Naive thymus-derived CD8-positive, alpha-beta T cell (primary cell): ENCODE measurements at places on chromosomes 1 and 21. TPM values are rescaled to one million over a fixed set of nuclear protein-coding genes. Genes with fewer than 3 reads are reported as not detected.

Gene C1QB
- not detected for polyA plus RNA-seq

Gene GBP7
- not detected for polyA plus RNA-seq

Gene CEPT1
- 27.2 TPM for polyA plus RNA-seq

- no peak overlapping the region for H3K4me3 ChIP-seq
- DNase-seq: no peak
- peaks cover 3% of the 10 kb centered on the region for H3K4me1 ChIP-seq
- H3K36me3 ChIP-seq: peaks cover 29% of the 10 kb centered on the region
These were observed 28.2 kb downstream of the STPG1 start for GRCh38 chr1:24385160-24385940.

DNA sequence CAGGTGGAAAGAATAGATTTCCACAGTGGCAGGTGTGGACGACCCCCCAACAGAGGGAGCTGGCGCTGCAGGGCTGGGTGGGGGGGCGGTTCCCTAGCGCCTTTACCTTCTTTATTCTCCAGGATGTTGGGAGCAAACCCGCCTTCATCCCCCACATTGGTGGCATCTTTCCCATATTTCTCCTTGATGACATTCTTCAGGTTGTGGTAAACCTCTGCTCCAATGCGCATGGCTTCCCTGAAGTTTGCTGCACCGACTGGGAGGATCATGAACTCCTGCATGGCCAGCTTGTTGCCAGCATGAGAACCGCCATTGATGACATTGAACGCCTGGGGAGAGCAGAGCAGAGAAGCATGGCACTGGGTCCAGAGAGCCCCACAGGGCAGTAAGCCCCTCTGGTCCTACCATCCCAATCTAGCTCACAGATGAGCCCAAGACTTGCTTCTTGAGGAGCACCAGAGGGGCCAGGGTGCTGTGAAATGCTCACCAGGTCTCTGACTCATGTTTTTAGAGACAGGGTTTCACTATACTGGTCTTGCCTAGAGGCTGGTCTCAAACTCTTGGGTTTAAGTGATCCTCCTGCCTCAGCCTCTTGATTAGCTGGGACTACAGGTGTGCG, 12.2 kb downstream of the ENO1 start:
- peaks cover 93% of the 10 kb centered on the region for H3K36me3 ChIP-seq
- H3K27ac ChIP-seq: peak overlapping the region; percentile 78
- peaks cover 24% of the 10 kb centered on the region for H3K4me1 ChIP-seq
- H3K27me3 ChIP-seq: no peaks in the 10 kb centered on the region

GRCh38 chr1:162561616-162562469, at the start of gene UAP1:
Gene UAP1, plus strand, starts transcription at chr1:162561722. Its CDS starts 4,347 bp downstream, at chr1:162566069.
- no peaks in the 10 kb centered on the region for H3K36me3 ChIP-seq
- peaks cover 4% of the 10 kb centered on the region for H3K27me3 ChIP-seq
- H3K4me1 ChIP-seq: peaks cover 36% of the 10 kb centered on the region
- H3K27ac ChIP-seq: peak within 1 kb of the TSS; percentile 98
- no peak for DNase-seq

DNA sequence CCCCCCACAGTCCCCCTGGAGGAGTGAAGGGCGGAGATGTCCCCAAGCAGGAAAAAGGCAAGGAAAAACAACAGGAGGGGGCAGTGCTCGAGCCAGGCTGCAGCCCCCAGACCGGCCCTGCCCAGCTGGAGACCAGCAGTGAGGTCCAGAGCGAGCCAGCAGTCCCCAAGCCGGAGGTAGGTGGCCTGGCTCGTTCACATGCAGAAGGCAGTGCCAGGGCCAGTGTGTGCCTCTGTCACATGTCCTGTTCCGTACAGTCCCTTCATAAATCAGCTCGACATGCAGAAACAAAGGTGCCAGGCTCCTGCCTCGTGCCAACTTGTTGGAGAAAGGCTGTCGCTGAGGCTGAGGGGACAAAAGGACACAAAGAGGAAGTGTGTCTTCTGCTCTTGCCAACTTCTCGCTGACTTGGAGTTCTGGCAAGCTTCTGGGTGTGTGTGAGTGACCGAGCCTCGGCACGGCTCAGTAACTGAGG, 24.1 kb upstream of the MPZL1 start:
- H3K4me1 ChIP-seq: peaks cover 17% of the 10 kb centered on the region
- H3K36me3 ChIP-seq: peaks cover 29% of the 10 kb centered on the region
- no peak for DNase-seq
- peak overlapping the region; percentile 76 for H3K27ac ChIP-seq

DNA sequence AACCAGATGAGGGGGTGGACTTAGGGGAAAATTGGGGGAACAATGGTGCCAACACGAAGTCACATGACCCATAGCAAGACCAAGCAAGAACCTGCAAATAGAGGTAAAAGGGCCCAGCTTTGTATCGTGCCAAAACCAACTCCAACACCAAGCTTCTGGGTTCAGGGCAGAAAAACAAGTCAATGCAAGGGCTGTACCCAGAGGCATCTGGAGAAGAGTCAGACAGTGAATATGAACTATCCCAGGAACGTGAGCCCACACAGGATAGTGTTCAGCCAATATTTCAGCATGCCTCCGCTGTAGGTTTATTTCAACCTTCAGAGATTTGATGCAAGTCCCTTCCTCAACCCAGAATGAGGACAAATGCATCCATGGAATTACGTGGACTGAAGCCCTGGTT, 15.0 kb upstream of the ZMYM6 start:
- no peaks in the 10 kb centered on the region for H3K36me3 ChIP-seq
- no peaks in the 10 kb centered on the region for H3K4me1 ChIP-seq
- no peak overlapping the region for H3K4me3 ChIP-seq
- no peak for DNase-seq
- H3K27ac ChIP-seq: no peak overlapping the region

DNA sequence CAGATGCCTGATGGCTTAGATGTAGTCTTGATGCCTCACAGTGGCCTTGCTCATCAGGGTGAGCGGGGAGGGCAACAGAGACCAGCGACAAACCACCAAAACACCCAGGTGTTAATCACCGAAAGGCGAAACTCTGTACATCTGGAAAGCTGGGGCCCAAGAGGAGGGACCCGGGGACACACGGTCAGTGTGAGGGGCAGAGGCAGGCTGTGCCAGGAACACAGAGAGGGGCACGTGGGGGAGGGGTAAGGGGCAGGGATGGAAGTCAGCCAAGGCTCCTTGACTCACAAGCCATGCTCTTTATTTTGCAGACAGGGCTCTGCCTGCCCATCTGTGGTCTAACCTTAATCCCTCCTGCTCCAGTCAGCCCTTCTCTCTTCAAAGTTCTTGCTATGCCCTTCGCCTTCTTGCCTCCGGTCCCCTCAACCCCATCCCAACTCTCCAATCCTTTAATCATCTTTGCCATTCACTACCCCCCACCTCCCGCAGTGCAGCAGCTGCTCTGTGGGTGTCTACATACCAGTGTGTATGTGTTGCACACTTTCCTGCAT, 4.3 kb downstream of the MEF2D start:
- H3K4me1 ChIP-seq: peaks cover 52% of the 10 kb centered on the region
- H3K36me3 ChIP-seq: peaks cover 4% of the 10 kb centered on the region
- DNase-seq: no peak
- peak overlapping the region; percentile 86 for H3K4me3 ChIP-seq
- H3K27me3 ChIP-seq: no peaks in the 10 kb centered on the region
- peak overlapping the region; percentile 14 for H3K27ac ChIP-seq

DNA sequence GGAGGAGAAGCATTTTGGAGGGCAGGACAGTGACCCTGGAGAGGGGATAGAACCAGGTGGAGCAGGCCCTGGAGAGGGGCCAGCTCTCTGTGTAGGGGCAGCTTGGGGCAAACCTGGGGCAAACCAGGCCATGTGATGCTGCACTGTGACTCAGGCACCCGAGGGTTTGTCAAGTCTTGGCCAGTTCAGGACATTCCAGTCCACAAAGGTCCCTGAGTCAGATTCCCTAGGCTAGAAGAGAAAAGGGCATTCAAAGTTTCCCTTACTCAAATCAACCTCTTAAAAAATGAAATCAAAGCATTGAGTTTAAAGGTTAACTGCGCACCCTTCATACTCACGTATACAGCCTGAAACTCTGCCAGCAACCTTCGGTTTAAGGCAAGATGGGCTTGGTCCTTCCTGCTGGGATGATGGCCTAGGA, 25.2 kb upstream of the PLA2G2C start:
- no peak overlapping the region for H3K4me3 ChIP-seq
- H3K27me3 ChIP-seq: peaks cover 68% of the 10 kb centered on the region
- no peaks in the 10 kb centered on the region for H3K36me3 ChIP-seq
- no peak overlapping the region for H3K27ac ChIP-seq
- no peak for DNase-seq

DNA sequence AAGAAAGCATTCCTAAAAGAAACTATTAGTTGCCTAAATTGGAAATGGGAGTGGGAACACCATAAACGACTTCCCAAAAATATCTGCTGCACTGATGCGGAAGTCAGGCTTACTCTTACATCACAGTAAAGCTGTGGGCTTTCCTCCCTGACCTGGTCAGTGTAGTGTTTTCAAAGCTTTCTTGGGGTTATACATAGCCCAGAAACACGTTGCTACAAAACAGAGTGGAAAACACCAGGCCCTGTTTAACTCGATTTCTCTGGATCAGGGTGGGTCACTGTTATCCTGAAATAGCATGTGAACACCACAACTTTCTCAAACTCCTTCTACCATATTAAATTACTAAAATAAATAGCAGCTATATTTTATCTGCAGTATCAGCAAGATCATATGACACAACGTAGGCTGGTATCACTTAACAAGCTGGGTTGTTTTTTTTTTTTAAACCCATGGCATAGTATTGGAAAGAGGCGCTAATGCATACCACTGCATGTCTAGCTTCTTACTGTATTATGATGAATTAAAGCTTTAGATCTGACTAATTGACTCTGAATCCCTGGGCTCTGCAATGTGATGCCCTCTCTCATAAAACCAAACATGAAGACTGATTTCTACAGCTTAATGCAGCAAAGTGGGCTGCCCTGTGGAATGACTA, 184.6 kb downstream of the TGFB2 start:
- H3K27ac ChIP-seq: no peak overlapping the region
- no peaks in the 10 kb centered on the region for H3K36me3 ChIP-seq
- peaks cover 12% of the 10 kb centered on the region for H3K27me3 ChIP-seq
- no peak overlapping the region for H3K4me3 ChIP-seq

DNA sequence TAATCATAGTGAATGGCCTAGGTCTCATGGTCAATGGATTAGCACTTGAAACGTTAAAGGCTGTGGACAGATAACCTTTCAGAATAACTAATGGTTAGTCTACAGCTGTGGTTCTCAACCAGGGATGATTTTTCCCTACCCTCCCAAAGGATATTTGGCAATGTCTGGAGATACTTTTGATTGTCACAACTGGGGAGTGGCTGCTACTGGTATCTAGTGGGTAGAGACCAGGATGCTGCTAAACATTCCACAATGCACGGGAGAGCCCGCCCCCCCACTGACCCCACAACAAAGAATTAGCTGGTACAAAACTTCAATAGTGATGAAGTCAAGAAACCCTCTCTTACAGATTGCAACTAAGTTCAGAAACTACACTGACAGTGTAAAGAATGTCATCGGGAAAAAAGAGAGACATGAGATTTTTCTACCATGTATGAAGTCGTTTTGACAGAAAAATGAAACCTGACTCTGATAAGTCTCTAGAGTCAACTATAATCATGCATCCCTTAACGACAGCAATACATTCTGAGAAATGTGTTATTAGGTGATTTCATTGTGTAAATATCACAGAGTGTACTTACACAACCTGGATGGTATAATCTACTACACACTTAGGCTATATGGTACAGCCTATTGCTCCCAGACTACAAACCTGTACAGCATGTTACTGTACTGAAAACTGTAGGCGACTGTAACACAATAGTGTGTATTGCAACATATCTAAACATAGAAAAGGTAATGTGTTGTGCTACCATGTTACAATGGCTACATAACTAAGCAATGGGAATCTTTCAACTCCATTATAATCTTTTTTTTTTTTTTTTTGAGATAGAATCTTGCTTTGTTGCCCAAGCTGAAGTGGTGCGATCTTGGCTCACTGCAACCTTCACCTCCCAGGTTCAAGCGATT, 49.7 kb upstream of the PRDX6 start:
- no peak overlapping the region for H3K4me3 ChIP-seq
- no peak for DNase-seq
- no peak overlapping the region for H3K27ac ChIP-seq
- H3K27me3 ChIP-seq: no peaks in the 10 kb centered on the region

DNA sequence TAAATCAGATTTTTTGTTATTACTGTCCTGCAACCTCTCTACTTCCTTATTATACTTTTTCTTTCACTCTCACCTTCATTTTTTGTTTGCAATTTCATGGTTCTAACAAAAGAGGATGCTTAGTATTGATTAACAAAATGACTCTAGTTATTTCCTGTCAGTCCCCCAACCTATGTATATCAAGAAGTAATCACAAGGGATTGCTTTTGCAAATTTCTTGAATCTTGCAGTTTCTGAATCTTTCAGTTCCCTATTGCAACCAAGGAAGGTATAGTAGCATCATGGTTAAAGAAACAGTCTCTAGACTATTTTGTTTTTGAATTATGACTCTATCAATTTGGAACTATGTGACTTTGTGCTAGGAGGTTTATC, 446.9 kb downstream of the NEGR1 start:
- no peaks in the 10 kb centered on the region for H3K27me3 ChIP-seq
- H3K4me3 ChIP-seq: no peak overlapping the region
- H3K27ac ChIP-seq: no peak overlapping the region
- no peaks in the 10 kb centered on the region for H3K4me1 ChIP-seq
- no peaks in the 10 kb centered on the region for H3K36me3 ChIP-seq

GRCh38 chr1:17875171-17875881, 120.2 kb downstream of the ACTL8 start:
- peaks cover 1% of the 10 kb centered on the region for H3K27me3 ChIP-seq
- H3K27ac ChIP-seq: no peak overlapping the region
- DNase-seq: no peak
- H3K4me3 ChIP-seq: no peak overlapping the region
- H3K4me1 ChIP-seq: peaks cover 2% of the 10 kb centered on the region

- peaks cover 15% of the 10 kb centered on the region for H3K36me3 ChIP-seq
- no peaks in the 10 kb centered on the region for H3K27me3 ChIP-seq
- H3K4me1 ChIP-seq: peaks cover 39% of the 10 kb centered on the region
These were observed 19.4 kb downstream of the RPS6KC1 start for GRCh38 chr1:213070406-213070805.

DNA sequence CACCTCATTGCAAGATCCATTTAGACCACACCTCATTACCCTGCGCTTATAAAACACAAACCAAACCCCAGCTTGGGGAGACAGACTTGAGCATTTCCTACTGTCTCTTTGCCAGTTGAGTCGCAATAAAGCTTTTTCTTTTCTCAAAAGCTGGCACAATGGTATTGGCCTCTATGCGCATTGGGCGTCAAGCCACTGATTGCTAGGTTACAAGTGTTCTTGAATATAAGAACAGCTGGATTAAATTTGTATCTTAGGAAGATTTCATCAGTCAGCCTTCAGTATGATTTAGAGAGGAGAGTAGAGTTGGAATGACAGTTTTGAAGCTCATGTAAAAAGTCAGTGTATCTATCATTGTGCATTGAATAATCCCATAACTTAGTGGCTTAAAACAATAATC, 84.9 kb upstream of the RAB4A start:
- DNase-seq: no peak
- H3K36me3 ChIP-seq: no peaks in the 10 kb centered on the region
- H3K4me3 ChIP-seq: no peak overlapping the region
- H3K27me3 ChIP-seq: no peaks in the 10 kb centered on the region

DNA sequence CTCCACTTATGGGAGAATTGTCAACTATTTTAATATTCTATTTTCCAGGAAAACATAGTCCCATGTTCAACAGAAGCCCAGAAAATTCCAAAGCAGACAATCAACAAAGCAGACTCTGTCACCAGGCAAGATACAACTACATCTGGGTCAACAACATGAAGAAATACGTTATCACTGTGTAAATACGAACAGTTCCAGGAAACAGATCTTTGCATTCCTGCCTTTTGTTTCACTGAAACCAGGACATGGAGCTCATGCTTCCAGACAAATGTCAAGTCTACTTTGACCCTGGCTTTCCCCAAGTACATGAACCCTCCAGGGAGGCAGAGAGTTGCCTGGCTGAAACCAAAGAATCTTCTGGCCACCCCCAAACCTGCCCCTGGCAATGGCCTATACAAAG, 106.7 kb downstream of the SETD4 start:
- no peaks in the 10 kb centered on the region for H3K4me1 ChIP-seq
- H3K36me3 ChIP-seq: no peaks in the 10 kb centered on the region
- no peak overlapping the region for H3K27ac ChIP-seq
- DNase-seq: no peak
- H3K4me3 ChIP-seq: no peak overlapping the region
